ENCODE measurements at places on chromosomes 6 and 20. TPM values are rescaled to one million over a fixed set of nuclear protein-coding genes. Genes with fewer than 3 reads are reported as not detected.

DNA sequence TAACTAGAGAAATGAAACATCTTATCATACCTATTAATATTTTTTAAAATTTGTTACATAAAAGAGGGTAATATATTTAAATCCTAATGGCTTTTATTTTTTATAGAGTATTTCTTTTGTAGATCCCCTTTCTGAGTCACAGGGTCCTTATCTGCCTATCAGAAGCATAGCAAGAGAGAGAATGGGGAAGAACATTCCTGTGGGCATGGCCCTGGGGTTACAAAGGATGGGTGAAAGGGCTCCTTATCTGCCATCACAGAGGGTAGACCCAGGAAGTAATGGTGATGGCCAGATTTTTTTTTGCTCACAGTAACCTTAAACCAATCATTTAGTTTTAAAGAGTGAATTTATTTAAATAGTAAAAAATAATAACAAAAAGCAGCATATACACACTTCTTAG is 582.1 kb upstream of the HTR1E start:
- H3K27ac ChIP-seq, result no peak overlapping the region
- no peaks in the 10 kb centered on the region for H3K36me3 ChIP-seq
- DNase-seq, result no peak

GRCh38 chr6:97663252-97663651 is 380.2 kb upstream of the MMS22L start:
- no peaks in the 10 kb centered on the region for H3K27me3 ChIP-seq
- H3K4me3 ChIP-seq, result no peak overlapping the region
- DNase-seq, result no peak

The APCDD1L gene
- total RNA-seq, result 16.5 TPM

GRCh38 chr6:127291495-127291894 is 24.8 kb downstream of the RNF146 start:
- H3K27me3 ChIP-seq, result no peaks in the 10 kb centered on the region
- H3K36me3 ChIP-seq, result peaks cover 24% of the 10 kb centered on the region
- no peak for DNase-seq
- no peak overlapping the region for H3K27ac ChIP-seq

The KIAA0408 gene
- total RNA-seq, result 1.8 TPM

DNA sequence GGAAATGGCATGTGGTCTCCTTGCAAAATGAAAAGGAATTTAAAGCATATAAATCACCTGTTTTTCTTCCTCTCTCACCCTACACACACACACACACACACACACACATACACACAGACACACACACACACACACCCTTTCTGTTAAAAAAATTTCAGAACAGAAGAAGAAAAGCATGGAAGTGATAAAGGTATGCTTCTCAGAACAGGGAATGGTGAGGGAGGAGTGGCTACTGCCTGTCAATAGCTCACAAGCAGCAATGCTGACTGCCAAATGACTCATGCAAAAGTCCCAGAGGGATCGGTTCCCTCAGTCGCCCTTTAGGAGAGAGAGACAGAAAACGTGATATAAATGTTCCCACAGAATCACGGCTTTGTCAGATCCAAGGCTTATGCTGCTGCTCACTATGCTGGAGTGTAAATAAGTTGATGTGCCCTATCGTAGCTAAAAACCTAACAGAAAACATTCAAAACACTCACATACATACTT is 102.6 kb downstream of the IBTK start:
- peak overlapping the region; percentile 46 for H3K4me3 ChIP-seq
- peak overlapping the region; percentile 90 for H3K27ac ChIP-seq
- peak; percentile 82 for DNase-seq
- no peaks in the 10 kb centered on the region for H3K27me3 ChIP-seq
- peaks cover 31% of the 10 kb centered on the region for H3K4me1 ChIP-seq
- H3K36me3 ChIP-seq, result no peaks in the 10 kb centered on the region

All from osteoblast (primary cell).